OCI-M1 (cell line): ENCODE measurements at places on chromosomes 2 and 18.

- no peak for DNase-seq
These were observed 131.5 kb upstream of the MEIS1 start for GRCh38 chr2:66303471-66303870.

GRCh38 chr2:215760091-215760490, 253.3 kb downstream of the MREG start:
- no peak for DNase-seq

DNA sequence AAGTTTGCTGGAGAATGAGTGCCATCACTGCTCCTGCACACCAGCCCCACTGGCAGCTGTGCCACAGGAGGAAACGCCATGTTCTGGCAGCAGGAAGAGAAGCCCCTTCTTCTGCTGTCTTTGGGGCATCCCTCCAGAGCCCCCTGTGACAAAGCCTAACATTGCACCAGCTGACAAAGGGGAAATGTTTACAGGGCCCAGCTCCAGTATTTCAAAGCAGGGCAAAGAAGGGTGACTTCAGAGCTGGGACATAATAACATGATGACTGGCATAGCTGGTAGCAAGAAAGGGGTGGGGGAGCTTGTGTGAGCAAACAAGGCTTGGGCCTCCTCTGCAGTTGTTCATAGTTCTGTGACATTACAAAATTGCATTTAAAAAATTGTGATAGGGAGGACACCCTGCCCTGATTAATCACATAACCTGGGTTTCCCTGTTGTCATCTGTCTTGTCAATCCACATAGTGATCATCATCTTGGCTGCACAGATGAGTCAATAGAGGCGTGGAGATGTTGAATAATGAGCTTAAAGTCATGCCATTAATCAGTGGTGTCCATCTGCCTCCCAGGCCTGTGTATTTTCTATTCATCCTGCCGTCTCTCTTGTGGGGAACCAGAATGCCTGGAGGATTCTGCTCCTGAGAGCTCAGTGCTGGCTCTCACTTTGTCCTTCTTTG, 29.1 kb upstream of the PDIA6 start:
- no peak for DNase-seq

DNA sequence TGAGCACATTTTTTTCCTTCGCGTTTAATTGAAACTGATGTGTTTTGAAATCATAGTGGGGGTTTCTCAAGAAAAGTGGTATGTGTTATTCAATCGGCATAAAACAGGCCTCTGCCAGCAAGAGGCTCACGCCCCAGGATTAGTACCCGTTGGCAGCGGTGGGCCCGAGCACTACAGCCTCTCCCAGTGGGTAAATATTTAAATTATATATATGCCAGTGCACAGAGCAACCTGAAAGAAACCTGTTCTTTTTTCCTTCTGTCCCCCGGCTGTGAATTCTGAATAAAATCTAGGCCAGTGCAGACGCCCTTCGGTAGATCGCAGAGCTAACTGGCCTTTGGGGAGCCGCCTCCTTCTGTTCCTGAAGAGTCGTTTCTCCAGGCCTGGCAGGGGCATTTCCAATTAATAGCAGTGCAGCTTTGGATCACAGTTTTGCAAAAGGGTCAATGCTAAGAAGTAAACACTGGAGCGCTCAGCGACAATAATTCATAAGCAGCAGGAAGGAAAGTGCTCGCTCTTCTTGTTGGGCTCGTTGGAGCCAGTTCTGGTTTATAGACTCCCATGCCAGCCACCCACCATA, 202.8 kb upstream of the SALL3 start:
- DNase-seq = no peak

DNA sequence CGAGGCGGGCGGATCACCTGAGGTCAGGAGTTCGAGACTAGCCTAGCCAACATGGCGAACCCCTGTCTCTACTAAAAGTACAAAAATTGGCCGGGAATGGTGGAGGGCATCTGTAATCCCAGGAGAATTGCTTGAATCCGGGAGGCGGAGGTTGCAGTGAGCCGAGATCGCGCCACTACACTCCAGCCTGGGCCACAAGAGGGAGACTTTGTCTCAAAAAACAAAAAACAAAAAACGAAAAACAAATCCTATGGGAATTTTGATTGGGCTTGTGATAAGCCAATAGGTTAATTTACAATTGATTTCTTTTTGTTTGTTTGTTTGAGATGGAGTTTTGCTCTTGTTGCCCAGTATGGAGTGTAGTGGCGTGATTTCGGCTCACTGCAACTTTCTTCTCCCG, 24.2 kb upstream of the TOGARAM2 start:
- DNase-seq = no peak

DNA sequence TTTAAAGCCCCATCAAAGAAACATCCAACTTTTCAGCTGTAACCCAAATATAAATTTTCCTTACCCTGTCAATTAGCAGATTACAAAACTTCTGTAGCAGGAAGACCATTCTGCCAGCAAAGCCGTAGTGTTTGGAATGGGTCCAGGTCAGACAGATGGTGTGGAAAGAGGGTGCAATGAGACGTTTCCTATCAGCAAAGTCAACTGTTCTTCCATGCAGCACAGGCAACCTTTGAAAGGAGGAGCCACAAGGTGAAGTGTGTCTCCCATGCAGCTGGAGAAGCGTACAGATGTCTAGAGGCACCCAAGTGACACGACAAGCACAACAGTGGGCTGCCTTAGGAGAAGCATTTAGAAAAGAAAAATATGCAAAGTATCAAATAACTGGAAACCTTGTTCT, 83.7 kb downstream of the SP3 start:
- no peak for DNase-seq

- DNase-seq = no peak
These were observed 382.0 kb downstream of the SOX11 start for GRCh38 chr2:6074089-6074643.

DNA sequence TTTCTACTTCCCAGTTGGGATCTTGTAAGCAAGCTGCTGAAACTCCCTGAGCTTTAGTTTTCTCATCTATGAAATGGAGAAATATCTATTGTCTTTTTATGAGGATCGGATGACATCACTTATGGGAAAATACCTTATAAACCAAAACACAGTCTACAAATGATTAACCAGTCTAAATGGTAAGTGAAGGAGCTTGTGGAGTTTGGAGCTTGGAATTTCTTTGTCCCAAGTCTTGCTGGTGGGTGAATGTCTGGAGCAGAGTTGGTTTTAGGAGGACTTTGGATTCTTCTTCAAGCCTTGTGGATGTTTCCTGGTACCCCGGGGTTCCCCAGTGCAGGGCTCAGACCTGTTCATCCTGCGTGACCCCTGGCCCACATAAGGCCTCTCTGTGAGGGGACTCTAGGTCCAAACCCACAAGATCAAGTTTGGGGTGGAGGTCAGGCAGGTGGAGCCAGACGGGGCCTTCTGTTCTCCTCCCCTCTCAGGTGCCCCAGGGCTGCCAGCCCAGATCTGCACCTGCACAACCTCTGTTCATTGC, 43.2 kb downstream of the FOSL2 start:
- DNase-seq = no peak

DNA sequence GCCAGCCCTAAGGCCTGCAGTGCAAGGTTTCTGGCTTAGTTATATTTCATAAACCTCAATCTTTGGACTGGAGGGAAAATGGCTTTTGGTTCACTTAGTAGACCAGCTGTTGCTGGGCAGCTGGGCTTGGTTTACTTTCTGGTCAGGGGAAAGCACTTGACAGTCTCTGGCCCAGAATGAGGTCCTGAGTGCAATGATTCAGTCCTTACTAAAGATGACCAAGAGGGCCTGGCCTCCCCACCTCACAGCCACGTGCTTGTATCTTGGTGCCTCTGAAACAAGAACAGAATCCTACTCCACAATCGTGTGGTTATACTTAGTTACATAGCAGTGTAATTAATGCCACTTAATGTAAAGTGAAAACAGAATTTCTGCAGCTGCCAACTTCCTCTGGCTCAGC, 325.5 kb upstream of the MEIS1 start:
- DNase-seq = no peak

- no peak for DNase-seq
These were observed 40.6 kb downstream of the FASTKD2 start for GRCh38 chr2:206805887-206806607.

- DNase-seq = no peak
These were observed 315.6 kb downstream of the LPIN1 start for GRCh38 chr2:12062053-12062395.

- DNase-seq = peak; percentile 5
These were observed 5.2 kb downstream of the GNLY start for GRCh38 chr2:85699325-85699724.

- no peak for DNase-seq
These were observed 515.5 kb upstream of the MYT1L start for GRCh38 chr2:2846332-2847208.

DNA sequence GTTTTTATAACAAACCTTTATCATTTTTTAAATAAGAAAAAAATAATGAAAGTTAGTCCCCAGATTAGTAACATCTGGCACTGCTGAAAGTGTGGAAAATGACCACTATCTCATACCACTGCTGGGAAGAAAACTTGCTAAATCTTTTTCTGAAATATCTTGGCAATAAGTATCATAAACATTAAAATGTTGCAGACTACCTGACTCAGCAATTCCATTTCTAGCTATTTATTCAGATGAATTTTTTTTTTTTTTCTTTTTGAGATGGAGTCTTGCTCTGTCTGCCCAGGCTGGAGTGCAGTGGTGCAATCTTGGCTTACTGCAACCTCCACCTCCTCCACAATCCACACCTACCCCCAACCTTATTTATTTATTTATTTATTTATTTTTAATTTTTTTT, 35.3 kb upstream of the SOS1 start:
- DNase-seq = peak; percentile 37

DNA sequence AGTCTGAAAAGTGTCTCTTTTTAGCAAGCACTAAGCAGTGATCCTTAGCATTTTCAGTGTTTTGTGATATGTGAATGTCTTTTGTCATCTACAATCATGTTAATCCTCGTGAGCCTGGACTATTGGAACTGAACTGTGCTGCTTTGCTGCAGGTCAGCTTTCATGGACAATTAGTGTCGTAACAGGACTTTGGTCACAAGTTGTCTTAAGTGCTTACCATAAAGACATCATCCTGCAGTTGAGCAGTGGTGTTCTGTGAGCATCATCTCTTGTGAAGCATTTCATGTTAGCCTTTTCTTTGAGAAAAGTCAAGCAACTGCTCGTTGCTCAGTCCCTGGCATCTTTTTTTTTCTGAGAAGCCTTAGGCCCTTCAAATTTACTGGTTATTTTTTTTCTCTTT, 135.9 kb downstream of the ZNF407 start:
- DNase-seq = no peak

DNA sequence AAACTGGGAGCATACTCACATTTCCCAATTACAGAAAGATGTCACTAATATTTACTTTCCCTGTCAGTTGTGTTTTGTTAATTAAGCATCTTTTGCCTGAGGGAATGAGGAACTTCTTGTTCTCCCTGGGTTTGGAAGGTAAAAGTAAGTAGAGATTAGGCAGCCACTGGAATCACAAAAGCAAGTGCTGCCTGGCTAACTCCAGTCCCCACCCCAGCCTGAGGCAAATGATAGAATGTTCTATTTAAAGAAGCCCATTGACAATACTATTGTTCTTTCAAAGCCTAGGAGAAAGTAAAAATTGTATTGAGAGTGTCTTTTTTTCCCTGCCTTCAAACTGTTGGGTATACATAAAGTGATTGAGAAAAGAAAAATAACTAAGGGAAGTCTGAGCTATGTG, 93.8 kb downstream of the MBD2 start:
- no peak for DNase-seq

- no peak for DNase-seq
These were observed 36.8 kb downstream of the EML6 start for GRCh38 chr2:54760310-54760709.

DNA sequence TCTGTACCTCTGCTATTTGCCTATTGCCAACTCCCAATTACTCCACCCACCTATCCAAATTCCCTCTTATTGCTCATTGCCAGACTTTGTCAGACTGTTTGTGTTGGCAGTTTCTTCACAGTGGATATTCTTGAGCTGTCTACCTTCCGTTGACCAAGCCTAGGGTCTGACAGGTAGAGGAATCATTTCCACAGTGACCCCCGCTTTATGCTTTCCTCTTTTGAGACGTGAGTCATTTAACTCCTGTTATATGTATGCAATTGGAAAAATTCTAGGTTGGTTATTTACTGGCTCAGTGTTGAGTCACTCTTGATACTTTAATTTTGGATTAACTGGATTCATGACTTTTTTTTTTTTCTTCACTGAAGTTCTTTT, 187.7 kb downstream of the IRS1 start:
- DNase-seq = no peak

DNA sequence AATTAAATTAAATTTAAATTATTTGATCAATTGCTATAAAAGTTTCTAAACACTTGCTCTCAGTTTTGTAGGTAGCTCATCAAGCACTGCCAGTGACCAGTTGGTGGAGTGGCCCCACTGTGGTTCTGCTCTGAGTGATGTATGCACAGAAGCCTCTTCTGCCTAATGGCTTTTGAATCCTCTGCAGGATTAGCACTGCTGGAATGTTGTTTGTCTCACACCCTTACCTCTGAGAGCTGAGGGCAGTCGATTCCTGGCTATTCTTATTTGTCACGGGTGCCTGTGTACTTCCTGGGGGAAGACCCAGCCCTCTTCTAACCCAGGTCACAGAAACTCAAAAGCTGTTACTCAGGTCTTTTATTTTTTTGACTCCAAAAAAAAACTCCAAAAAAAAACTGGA, 9.5 kb downstream of the CAPN14 start:
- DNase-seq = no peak

- no peak for DNase-seq
These were observed 70.8 kb downstream of the ACAA2 start for GRCh38 chr18:49742316-49743116.

DNA sequence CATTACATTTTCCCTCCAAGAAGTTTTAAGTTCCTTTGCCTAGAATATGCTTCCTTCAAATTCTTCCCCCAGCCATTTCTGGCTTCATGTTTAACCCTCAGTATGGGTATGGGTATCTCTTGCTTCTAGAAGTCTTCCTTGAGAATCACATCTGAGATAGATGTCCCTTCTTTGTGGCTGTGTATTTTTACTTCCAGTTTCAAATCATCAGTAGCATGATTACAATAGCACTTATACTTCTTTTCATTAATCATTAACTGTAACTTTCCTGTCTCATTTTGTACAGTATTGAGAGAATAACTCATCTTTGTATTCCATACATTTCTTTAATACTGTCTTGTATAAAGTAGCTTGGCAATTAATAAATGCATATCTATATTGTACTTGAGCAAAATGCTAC, 17.3 kb upstream of the PDE1A start:
- DNase-seq = no peak

DNA sequence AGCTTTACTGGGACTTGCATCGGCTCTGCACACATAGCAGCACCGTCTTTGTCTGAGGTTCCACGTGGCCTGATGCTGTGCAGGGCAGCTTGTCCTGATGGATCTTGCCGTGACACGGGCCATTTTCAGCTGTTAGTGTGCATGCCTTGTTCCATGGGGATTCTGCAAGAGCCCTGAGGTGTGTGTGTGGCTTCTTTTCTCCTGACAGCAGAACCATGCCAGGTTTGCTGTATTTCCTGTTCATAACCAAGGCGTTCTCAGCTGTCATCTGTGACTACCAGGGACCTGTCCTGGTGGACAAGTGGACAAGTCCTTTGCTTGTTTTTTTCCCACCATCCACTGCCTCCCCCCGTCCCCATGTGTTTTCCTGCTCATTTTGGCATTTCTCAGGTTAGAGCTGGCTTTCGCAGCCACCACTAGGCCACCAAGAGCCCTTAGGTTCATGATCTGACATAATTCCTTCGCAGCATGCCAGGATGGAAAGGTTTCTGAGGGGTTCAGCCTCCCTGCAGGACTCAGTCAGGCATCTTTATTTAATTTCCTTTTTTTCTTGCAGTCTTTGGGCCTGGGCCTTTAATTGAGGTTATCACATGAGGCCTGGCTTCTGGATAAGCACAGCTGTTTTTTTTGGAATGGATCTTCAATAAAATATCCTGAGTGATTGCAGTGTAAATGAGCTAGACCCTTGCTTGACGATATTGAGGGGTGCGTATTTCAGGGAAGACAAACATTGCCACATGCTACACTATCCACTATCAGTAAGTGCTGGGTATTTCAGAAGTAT, 139.4 kb downstream of the NCK2 start:
- no peak for DNase-seq
